ENCODE measurements at places on chromosomes 1 and 21. TPM values are rescaled to one million over a fixed set of nuclear protein-coding genes. Genes with fewer than 3 reads are reported as not detected.

DNA sequence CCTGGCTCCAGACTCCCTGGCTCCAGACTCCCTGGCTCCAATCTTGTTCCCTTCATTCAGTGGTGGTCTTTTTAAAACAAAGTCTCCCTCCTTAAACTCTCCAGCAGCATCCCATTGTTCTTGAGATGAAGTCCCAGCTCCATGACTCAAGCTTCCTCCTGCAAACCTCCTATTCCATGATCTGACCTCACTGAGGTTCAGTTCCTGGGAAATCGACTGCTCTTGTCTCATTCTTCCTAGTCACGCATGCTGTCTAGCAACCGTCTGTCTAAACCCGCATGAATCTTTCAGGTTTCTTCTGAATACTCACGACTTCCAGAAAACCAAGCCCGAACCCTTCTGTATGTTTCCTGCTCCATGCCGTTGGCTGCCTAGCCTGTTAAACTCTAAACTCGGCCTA is 91.9 kb downstream of the RAVER2 start:
- no peaks in the 10 kb centered on the region for H3K4me1 ChIP-seq
- DNase-seq: no peak
- H3K36me3 ChIP-seq: no peaks in the 10 kb centered on the region
- H3K27ac ChIP-seq: no peak overlapping the region
- no peaks in the 10 kb centered on the region for H3K27me3 ChIP-seq

DNA sequence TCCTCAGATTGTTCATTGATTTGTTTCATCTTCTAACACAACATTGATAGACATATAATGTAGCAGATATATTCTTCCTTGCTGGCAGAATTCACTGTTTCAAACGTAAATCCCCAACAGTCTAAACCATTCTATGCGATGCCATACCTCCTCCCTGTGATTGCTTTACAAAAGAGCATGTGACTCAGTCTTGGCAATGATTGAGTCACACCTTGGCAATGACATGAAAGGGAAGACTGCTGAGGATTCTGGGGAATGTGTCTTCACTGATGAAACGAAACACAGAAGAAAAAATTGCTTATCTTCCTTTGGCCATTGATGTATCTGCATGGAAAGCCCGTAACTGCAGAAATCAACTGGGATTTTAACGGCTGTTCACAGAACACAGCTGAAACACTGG is 409.6 kb upstream of the ZRANB2 start:
- H3K27ac ChIP-seq: no peak overlapping the region
- no peak overlapping the region for H3K4me3 ChIP-seq
- DNase-seq: no peak
- H3K36me3 ChIP-seq: no peaks in the 10 kb centered on the region
- no peaks in the 10 kb centered on the region for H3K27me3 ChIP-seq
- no peaks in the 10 kb centered on the region for H3K4me1 ChIP-seq

DNA sequence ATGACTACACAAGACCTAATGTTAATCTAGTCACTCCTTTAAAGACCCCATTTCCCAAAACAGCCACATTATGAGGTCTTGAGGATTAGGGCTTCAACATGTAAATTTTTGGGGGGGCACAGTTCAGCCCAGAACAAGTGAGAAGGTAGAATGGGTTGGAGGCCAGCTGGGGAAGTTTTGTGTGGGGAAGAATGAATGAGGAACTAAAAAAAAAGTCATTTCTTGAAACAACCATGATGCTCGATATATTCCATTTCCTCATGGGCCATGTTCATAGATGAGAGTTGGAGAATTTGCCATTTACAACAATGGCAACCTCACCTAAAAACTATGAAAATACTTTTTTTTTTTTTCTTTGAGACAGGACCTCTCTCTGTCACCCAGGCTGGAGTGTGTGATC is 14.5 kb downstream of the NLRP3 start:
- no peaks in the 10 kb centered on the region for H3K36me3 ChIP-seq
- H3K4me1 ChIP-seq: no peaks in the 10 kb centered on the region
- H3K27ac ChIP-seq: no peak overlapping the region

DNA sequence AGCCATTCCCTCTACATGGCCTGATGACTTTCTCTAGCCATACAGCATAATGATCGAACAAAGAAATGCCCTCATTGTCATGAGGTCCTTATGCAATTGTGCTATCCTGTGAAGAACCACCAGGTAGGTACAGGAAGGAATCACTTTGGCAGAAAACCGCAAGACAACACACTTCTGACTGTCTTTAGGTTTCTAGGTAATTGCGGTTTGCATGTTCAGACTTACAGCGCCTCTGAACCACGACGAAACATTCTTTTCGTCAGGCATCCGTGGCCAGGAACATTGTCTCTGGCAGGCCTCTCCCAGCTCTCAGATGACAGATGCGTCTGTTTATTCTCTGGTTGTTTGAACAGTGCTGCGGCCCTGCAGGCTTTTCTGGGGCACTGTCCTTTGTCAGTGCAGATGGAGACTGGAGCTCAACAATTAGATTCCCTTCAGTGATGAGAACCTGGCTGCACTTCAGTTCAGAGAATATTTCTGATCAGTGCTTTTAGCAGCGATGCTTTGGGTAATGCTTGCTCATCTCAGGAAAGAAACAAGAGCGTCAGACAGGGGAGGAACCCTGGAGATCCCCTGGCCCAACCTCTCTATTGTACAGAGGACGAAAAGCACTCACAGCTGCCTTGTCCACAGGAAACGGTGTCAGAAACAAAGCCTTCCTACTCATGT is 63.4 kb downstream of the B3GALT5 start:
- H3K4me1 ChIP-seq: no peaks in the 10 kb centered on the region
- no peaks in the 10 kb centered on the region for H3K27me3 ChIP-seq
- no peak for DNase-seq
- no peaks in the 10 kb centered on the region for H3K36me3 ChIP-seq

Gene RPTN
- total RNA-seq: not detected

DNA sequence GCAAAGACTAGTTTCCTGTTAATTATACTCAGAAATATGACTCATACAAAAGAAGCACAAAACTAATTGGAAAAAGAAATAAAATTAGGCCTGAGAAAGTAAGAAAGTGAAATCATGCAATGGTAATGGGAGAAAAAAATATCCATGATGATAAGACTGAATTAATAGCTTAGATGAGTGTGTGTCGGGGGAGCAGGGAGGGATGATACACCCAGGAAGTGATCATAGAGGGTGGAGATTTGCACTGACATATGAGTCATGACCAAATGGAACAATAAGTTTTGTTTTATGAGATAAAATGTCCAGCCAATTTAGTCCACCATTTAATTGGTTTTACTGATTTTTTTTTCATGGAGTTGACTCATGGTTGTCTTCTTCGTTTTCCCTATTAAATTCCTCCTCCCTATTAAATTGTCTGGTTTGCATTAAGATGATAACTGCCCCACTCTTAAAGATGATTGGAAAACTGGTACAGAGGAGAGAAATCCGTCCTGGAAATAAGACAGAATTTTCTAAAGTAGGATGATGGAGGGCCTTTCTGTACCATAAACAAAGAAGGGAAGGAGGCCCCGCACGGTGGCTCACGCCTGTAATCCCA is 111.7 kb upstream of the KCNJ6 start:
- DNase-seq: no peak
- H3K4me1 ChIP-seq: no peaks in the 10 kb centered on the region
- no peaks in the 10 kb centered on the region for H3K27me3 ChIP-seq
- no peaks in the 10 kb centered on the region for H3K36me3 ChIP-seq
- H3K4me3 ChIP-seq: no peak overlapping the region

Gene CFHR2
- total RNA-seq: not detected

DNA sequence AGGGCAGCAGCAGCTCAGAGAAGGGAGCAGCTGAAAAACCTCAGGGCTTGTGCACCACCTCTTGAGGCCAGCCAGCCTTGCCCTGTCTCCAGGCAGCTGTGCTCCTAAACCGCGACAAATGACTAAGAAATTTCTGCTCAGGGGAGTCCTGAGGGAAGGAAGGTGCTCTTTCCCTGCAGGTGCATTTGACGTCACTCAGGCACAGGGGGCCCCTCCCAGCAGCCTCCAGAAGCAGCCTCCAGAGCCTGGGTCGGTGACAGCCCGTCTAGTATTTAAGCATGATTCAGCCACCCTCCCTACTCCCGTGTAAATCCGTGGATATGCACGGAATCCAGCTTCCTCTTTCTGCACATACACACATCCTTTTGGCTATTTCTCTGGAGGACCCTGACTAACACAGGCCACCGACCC is 560.5 kb downstream of the KIF26B start:
- no peak overlapping the region for H3K4me3 ChIP-seq
- no peak for DNase-seq
- H3K27ac ChIP-seq: no peak overlapping the region
- H3K27me3 ChIP-seq: no peaks in the 10 kb centered on the region
- H3K4me1 ChIP-seq: no peaks in the 10 kb centered on the region

GRCh38 chr1:156517748-156518147 is 17.2 kb upstream of the MEF2D start:
- H3K36me3 ChIP-seq: no peaks in the 10 kb centered on the region
- no peak overlapping the region for H3K27ac ChIP-seq
- no peak overlapping the region for H3K4me3 ChIP-seq
- H3K4me1 ChIP-seq: no peaks in the 10 kb centered on the region

GRCh38 chr1:174079796-174080195 is 57.6 kb upstream of the RC3H1 start:
- H3K27ac ChIP-seq: no peak overlapping the region
- no peak for DNase-seq
- no peaks in the 10 kb centered on the region for H3K36me3 ChIP-seq
- no peaks in the 10 kb centered on the region for H3K27me3 ChIP-seq
- H3K4me1 ChIP-seq: no peaks in the 10 kb centered on the region
- no peak overlapping the region for H3K4me3 ChIP-seq

Gene SYCP1
- not detected for total RNA-seq

GRCh38 chr1:187794561-187794960 is 965.8 kb downstream of the PLA2G4A start:
- no peaks in the 10 kb centered on the region for H3K36me3 ChIP-seq
- no peak overlapping the region for H3K4me3 ChIP-seq
- DNase-seq: no peak
- no peak overlapping the region for H3K27ac ChIP-seq
- no peaks in the 10 kb centered on the region for H3K4me1 ChIP-seq

Gene CR1
- total RNA-seq: 2.9 TPM

- H3K4me1 ChIP-seq: no peaks in the 10 kb centered on the region
- DNase-seq: no peak
- no peaks in the 10 kb centered on the region for H3K36me3 ChIP-seq
- H3K27me3 ChIP-seq: no peaks in the 10 kb centered on the region
- no peak overlapping the region for H3K27ac ChIP-seq
These were observed 44.5 kb downstream of the SLC2A1 start for GRCh38 chr1:42914092-42914627.

- no peak overlapping the region for H3K27ac ChIP-seq
- H3K4me1 ChIP-seq: no peaks in the 10 kb centered on the region
- H3K36me3 ChIP-seq: no peaks in the 10 kb centered on the region
- H3K27me3 ChIP-seq: no peaks in the 10 kb centered on the region
- H3K4me3 ChIP-seq: no peak overlapping the region
These were observed 117.0 kb downstream of the ZC3H11B start for GRCh38 chr1:219495737-219496408.

DNA sequence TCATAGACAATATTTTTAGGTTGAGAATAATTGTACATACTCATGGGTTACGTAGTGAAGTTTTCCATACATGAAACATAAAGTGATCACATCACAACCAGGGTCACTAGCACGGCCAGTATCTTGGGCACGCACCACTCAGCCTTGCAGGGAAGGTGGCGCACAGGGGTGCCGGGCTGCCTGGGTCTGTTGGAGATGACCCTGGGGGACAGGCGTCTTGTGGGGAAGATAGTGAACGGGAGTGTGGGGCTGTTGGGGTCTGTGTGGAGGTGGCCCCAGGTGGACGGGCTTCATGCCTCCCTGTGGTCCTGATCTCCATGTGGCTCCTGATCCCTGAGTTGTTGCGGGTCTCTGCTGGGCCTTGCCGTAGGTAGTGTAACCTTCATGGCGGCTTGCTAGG is 38.3 kb upstream of the PRSS38 start:
- no peaks in the 10 kb centered on the region for H3K27me3 ChIP-seq
- H3K36me3 ChIP-seq: no peaks in the 10 kb centered on the region
- no peak overlapping the region for H3K27ac ChIP-seq
- no peak overlapping the region for H3K4me3 ChIP-seq
- DNase-seq: no peak

Gene PLA2G5
- total RNA-seq: not detected

Gene FABP3
- 28.2 TPM for total RNA-seq

- H3K27me3 ChIP-seq: no peaks in the 10 kb centered on the region
- H3K36me3 ChIP-seq: no peaks in the 10 kb centered on the region
- H3K4me3 ChIP-seq: no peak overlapping the region
- no peak overlapping the region for H3K27ac ChIP-seq
- no peaks in the 10 kb centered on the region for H3K4me1 ChIP-seq
These were observed 424.0 kb downstream of the KIF26B start for GRCh38 chr1:245578771-245579170.

- H3K36me3 ChIP-seq: no peaks in the 10 kb centered on the region
- H3K27ac ChIP-seq: no peak overlapping the region
- H3K27me3 ChIP-seq: no peaks in the 10 kb centered on the region
- H3K4me1 ChIP-seq: no peaks in the 10 kb centered on the region
- H3K4me3 ChIP-seq: no peak overlapping the region
These were observed 43.0 kb downstream of the ATG4C start for GRCh38 chr1:62826901-62827300.

Gene TTC22
- total RNA-seq: not detected

DNA sequence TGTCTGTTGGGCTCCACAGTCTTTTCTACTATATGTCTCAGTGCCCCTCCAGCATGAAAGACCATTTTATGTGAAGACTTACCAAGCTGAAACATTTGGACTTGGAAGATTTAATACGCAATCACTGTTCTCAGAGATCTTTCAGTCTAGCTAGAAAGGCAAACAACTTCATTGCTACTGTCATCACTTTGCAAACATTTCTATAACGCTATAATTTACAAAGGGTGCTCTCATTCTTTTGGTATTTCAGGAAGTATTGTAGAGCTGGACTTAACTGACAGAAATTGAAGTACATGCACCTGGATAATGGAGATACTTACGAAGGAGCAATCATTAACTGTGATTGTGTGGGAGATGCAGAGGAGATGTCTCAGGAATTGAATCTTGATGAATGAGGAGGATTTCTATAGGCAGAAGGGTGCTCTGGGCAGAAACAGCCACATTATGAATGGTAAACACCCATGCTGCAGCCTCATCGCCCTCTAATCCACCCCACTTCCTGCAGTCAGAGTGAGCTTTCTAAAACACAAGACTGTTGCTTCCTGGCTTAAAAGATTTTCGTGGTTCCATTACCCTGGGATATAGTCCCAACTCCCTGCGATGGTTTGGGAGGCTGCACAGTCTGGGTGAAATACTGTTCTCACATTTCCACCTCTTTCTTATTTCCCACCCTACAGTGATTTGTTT is 75.1 kb upstream of the GNG12 start:
- DNase-seq: no peak
- H3K27me3 ChIP-seq: no peaks in the 10 kb centered on the region

Gene FLVCR1
- total RNA-seq: 28.9 TPM

- H3K4me3 ChIP-seq: no peak overlapping the region
- H3K4me1 ChIP-seq: no peaks in the 10 kb centered on the region
- no peaks in the 10 kb centered on the region for H3K36me3 ChIP-seq
- H3K27ac ChIP-seq: no peak overlapping the region
These were observed 94.5 kb downstream of the PTPRU start for GRCh38 chr1:29330856-29331255.

GRCh38 chr1:109275706-109276345 is 7.1 kb downstream of the PSRC1 start:
- H3K27me3 ChIP-seq: no peaks in the 10 kb centered on the region
- no peak overlapping the region for H3K4me3 ChIP-seq
- no peak overlapping the region for H3K27ac ChIP-seq

Gene EPHB2
- total RNA-seq: 49.6 TPM

- H3K27me3 ChIP-seq: no peaks in the 10 kb centered on the region
- no peak overlapping the region for H3K4me3 ChIP-seq
- H3K4me1 ChIP-seq: peaks cover 15% of the 10 kb centered on the region
- H3K27ac ChIP-seq: peak overlapping the region; percentile 13
- no peaks in the 10 kb centered on the region for H3K36me3 ChIP-seq
These were observed 11.5 kb downstream of the PALMD start for GRCh38 chr1:99657213-99658030.
